ENCODE measurements at places on chromosomes 1 and 21.
A peak's percentile ranks its signal among the peaks of the same experiment; 100 is the strongest.

DNA sequence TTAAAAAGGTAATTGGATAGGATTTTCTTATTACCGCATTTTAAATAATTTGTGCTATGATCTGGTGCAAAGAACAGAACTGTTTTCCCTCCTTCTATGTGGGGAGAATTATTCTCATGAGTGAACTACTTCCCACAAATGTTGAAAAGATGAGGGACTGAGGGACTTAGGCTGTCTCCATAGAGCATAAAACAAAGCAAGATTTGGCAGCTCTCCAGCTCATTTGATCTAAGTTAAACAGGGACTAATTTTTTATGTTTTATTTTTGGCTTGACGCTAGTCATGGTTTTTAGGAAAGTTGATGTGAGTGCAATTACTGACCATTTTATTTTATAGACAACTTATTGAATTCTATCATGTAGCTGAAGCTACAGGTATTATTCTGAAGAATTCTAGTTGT, 362.3 kb downstream of the HLX start:
- DNase-seq, result no peak

DNA sequence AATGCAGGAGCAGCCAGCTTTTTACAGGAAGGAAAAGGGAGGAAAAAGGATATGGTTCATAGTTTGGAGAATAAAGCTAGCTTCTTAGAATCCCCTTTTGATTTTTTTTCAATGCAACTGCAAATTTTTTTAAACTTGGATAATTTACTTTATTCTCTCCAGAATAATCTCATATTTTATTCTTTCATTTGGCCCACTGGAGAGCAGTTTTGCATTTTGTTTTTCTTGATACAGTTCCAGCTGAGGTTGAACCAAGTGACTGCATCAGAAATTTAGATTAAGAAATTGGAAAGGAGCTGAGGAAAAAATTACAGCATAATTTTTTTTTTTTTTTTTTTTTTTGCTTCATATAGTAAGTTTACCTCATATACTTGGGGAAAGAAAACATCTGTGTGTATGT, 22.8 kb downstream of the GABPA start:
- no peak for DNase-seq

GRCh38 chr1:152448095-152448494, 34.0 kb upstream of the CRNN start:
- no peak for DNase-seq

DNA sequence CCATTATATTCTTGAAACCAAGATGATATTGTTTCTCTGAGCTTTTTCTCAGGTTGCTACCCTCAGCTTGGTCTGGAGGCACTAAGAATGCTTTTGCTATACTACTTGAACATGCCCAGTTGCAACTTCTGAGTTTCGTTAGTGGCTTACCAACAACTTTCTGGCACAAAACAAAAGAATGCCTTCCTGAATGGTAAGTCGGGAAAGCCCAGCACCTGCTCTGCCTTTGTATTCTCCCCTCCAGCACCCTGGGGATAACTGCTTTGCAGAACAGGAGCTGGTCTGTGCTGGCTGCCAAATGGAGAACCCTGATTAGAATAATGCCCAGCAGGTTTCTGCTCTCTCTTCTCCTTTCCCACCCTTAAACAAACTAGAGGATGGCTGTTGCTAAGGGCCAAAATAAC, 149.3 kb downstream of the TGFB2 start:
- no peak for DNase-seq

GRCh38 chr1:22246755-22247480, 104.0 kb upstream of the WNT4 start:
- DNase-seq, result no peak

DNA sequence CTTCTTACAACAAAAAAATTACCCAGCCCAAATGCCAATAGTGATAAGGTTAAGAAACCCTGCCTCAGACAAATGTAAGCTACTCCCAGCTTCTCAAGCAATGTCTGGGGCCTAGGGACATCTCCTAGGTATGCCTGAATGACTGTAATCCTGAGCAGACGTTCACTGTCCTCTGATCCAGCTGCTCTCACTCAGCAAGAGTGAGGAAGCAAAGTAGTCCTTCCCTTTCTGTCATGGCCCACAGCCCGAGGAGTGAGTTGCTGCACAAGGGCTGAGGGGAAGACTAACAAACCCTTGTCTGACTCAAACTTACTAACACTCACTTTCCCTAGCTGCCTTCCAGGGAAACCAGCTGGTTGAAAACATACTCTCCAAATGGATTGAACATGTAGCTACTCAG, 124.9 kb upstream of the TNFSF4 start:
- DNase-seq, result no peak

DNA sequence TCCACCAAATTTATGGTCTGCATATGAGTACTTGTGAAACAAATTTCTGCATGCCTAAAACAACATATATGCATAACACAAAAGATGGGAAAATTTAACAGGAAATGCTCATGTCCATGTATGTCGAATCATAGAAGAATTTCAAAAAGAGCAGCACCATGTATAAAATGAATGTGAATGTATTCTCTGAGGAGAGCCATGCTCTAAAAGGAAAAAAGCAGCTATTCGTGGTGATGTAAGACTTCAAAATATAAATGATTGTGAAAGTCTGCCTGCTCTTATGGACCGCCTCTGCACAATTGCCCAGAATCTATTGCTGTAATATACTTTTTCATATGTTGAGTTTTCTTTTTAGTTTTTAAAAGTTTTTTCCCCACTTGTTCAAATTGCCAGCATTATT, 66.8 kb downstream of the EPB41 start:
- no peak for DNase-seq

DNA sequence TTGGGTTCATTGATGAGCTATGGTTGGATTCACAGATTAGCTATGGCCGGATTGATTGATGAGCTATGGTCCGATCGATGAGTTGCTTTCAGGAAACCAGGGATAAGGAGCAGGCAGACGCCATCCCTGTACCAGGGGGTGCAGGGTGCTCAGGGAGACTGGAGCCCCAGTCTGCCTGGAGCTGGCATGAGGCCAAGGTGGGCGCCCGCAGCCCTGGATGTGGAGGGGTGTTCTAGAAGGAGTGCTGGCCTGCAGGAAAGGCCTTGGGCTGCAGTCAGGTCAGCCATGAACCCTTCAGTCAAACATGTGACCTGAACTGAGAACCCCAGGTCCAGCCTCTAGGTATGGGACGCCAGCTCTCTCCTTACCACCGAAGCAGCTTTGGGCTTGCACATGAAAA, 172.7 kb upstream of the ARHGEF16 start:
- DNase-seq, result no peak

DNA sequence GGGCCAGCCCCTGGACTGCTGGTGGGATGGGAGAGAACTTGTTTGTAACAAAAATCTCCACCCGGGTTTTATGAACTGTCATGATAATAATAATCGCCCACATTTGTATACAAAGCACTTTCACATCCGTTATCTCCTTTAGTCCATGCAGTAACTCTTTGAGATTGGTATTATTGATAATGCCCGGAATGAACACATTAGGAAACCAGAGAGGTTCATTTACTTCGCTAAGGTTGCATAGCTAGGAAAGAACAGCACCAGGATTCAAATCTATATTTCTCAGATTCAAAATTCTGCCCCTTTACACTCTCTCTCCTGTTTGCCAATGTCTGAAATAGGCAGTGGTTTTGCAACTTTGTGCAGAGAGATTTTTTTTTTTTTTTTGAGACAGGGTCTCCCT, 131.4 kb downstream of the FOXD2 start:
- DNase-seq, result no peak

DNA sequence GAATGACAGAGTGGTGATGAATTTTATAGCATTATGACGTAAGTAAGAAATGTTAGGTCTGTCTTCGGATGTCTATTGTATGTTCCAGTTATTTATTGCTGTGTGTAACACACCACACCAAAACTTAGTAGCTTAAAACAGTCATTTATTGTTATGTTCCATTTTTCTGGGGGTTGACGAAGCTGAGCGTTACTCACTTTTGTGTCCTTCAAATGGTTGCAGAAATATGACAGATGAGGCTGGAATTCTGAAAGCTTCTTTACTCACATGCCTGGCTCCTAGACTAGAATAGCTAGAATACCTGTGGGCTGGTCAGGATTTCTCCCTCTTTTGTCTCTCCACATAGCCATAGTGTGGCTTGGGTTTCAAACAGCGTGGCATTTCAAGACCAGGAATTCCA, 62.1 kb upstream of the S1PR1 start:
- DNase-seq, result no peak

DNA sequence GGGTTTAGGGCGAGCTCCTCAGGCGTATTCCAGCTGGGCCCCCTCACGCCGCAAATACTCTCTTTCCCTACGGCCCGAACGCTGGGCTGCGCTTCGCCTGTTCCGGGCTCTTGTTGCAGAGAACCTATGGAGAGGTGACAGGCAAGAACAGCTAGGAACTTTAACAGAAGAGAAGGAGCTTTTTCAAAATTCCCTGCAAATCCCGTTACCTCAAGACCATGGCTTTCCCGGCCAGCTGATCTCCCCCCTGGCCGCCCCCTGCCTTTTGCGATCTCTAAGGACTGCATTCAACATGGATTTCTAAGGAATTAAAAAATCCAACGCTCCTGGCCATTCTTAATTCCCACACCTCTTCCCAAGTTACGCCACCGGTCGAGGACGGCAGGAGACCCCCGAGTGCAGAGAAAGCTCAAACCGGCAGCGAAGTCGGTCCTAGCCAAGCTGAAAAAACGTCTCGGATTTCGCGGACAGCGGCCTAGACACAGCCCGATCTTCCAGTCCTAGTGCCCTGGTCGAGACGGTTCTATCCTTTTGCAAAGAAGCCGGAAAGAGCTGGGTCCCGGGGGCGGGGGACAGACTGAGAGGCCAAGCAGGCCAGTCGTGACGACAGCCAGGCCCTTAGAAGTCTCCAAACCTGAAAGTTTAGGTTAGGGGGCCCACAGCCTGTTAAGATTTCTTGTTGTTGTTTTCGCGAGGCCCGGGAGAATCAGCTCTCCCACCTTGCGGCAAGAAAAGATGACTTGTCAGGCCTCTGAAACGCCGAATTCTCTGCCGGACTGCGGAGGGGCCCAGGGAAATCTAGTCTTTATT, 1.1 kb upstream of the TBX15 start:
- DNase-seq, result no peak

GRCh38 chr1:3024588-3024987, 3.3 kb downstream of the ACTRT2 start:
- DNase-seq, result no peak

DNA sequence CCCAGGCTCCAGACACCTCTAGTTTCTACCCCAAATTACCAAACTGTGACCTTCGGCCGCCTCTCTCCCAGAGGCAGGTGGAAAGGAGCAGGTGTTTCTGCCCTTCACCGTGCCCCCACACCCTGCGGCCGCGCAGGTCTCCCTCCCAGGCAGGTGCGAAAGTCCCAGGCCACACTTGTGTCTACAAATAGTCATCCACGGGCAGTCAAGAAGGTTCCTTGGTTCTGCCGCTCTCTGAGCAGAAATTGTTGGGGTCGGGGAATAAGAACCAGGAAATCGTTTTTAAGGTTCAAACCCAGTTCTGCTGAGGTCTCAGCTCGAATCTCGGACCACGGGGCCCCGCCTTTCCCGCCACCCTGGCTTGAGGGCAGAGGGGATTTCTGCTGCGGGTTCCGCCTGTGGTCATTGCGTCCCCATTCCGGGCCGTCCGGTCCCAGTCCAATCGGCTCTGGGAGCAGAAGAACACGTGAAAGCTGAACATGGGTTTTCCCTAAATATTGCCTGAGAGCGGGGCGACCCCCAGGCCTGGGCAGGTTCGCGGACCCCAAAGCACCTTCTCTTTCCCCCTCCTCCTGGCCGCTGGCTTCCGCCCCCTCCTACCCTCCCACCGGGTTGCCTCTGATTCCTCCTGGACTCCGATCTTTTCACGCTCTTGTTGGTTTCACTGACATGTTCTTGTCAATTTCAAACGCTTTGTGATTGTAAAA, 1.2 kb upstream of the ATF3 start:
- DNase-seq, result peak; percentile 21

- DNase-seq, result no peak
Observed at GRCh38 chr1:8018492-8019228, 7.4 kb downstream of the ERRFI1 start.

DNA sequence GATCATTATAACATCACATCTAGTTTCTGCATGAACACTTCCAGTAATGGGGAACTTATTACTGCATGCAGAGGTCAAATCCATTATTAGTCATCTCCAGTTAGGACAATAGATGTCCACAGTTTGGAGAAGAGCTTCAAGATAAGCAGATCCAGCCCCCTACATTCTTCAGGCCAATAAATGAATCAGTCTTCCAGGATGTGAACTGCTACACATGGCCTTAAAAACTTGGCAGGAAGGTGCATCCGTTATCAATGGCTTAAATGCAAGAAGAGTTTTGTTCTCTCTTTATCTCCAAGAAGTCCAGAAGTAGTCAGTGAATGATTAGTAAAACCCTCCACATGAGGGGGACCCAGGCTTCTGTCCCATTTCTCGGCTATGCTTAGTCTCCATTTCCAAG, 70.8 kb downstream of the DMRTA2 start:
- no peak for DNase-seq

- DNase-seq, result no peak
Observed at GRCh38 chr1:29482991-29483390, 246.7 kb downstream of the PTPRU start.

- no peak for DNase-seq
Observed at GRCh38 chr1:56872597-56872996, 18.0 kb downstream of the C8A start.

- DNase-seq, result no peak
Observed at GRCh38 chr1:61424382-61424781, 300.6 kb downstream of the TM2D1 start.

- DNase-seq, result no peak
Observed at GRCh38 chr1:238589843-238590435, 699.2 kb upstream of the ZP4 start.

DNA sequence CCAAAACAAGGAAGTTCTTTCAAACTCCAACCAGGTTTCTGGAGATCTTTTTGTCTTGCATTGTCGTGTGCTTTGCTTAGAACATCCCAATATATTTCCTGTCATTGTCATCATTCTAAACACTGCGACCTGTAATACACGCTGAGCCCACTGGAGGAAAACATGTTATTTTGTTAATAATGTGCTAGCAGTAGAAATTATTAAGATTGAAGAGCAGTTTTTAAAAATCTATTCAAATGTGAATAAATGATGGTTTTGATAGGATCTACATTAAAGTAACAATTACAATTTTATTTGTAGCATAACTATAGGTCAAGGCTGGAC, 268.5 kb downstream of the PTPRC start:
- DNase-seq, result no peak

DNA sequence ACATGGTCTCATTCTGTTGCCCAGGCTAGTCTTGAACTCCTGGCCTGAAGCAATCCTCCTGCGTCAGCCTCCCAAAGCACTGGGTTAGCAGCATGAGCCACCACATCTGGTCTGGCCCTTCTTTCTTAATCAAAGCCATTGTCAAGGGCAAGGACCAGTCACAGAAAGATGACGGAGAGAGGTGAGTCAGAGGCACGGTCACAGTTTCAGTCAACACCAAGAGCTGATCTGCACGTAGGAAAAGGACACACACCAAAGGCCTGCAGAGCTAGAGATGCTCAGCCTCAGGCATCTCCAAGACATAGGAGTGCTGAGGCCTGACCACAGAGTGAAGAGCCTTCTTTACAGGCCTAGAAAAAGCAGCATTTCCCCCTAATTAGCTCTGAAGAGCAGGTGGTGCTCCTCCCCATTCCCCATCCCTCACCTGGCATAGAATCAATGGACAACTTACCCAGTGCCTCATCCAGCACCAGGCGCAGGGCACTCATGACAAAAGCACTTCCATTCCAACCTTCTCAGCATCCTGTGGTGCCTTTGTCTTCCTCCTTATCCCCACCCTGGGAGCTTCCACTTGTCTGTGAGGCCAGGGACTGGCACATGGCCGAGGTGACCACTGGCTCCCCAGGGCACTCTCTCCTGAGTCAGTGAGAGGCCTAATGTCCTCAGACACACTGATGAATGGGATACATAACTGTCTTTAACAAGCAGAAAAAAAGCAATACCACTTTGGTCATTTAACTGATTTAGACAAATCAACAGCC, 139.8 kb downstream of the AJAP1 start:
- DNase-seq, result no peak

Data from T-helper 17 cell (primary cell).